ENCODE measurements at places on chromosomes 6 and 20. TPM values are rescaled to one million over a fixed set of nuclear protein-coding genes. Genes with fewer than 3 reads are reported as not detected.

- no peak for DNase-seq
Observed at GRCh38 chr6:136521427-136521826, 28.8 kb downstream of the MAP7 start.

DNA sequence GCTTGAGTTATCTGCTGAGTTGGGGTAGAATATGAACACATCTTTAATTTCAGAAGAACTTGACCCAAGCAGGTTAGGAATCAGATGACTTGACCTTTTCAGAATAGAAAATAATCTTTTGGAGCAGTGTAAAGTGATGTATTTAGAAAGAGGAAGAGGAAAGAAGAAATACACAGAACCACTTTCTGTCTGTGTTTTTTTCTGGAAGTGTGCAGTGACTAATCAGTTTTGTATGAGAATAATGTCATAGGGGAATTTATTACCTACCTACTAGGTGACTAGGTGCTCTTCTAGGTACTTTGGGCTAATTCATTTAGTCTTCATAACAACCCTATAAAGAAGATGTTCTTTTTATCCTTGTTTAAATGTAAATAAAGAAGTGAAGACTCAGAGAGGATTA, 3.0 kb downstream of the PPP1R14C start:
- DNase-seq = no peak

GRCh38 chr6:4405621-4406212, 270.3 kb upstream of the ECI2 start:
- DNase-seq = no peak

DNA sequence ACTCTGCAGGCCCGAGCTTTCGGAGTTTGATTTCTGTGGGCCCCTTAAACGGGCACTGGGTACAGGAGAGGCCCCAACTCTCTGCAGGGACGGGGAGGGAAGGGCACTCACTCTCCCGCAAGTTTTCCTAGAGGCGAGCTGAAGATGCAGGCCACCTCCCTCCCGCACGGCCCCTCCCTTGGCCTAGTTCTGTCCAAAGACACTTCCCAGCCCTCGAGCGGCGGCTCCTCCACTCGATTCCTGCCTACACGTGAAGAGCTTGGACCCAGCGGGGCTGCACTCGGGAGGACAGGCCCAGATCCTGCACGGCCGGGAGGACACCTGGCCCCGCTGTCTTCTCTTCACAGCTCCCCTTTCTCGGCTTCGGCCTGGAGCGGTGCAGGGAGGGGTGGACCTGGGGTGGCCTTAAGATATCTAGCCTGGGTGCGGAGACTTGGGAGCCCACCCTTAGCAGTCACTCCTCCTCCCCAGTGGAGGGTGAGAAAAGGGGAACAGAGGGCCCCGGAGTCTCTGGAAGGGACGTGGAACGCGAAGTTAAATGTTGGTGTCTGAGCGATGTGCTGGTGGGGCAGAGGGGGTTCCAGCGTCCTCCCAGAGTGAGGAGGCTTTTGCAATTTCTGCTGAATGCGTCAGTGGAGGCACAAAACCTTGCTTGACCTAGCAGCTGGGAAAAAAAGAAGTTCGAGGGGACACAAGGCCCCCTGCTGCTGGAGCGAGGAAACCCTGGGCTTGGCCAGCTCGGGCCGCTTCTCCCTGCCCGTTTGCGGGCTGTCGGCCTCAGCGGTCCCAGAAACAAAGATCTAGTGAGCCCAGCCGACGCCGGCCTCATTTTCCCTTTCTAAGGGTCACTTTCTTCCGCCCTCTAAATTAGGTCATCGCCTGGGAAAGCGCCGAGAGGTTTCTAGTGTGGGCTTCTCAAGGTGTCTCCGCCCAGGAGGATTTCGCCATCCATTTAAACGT, 4.9 kb downstream of the OLIG3 start:
- DNase-seq = no peak

- no peak for DNase-seq
Observed at GRCh38 chr6:163446549-163446948, 32.0 kb downstream of the QKI start.

DNA sequence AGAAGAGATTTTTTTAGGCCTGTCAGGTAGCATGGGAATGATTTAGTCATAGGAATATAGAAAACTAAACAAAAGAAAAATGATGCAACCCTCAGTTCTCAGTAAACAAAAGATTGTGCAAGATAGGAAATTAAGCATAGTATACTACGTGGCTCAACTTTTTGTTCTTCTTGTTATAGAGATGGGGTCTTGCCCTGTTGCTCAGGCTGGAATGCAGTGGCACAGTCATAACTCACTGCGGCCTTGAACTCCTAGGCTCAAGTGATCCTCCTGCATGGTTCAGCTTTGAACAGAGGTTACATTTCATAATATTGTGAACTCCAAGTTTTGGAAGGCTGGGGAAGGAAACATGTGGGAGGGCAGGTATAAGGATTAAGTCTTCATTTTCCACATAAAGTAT, 28.5 kb downstream of the SLX4IP start:
- no peak for DNase-seq

DNA sequence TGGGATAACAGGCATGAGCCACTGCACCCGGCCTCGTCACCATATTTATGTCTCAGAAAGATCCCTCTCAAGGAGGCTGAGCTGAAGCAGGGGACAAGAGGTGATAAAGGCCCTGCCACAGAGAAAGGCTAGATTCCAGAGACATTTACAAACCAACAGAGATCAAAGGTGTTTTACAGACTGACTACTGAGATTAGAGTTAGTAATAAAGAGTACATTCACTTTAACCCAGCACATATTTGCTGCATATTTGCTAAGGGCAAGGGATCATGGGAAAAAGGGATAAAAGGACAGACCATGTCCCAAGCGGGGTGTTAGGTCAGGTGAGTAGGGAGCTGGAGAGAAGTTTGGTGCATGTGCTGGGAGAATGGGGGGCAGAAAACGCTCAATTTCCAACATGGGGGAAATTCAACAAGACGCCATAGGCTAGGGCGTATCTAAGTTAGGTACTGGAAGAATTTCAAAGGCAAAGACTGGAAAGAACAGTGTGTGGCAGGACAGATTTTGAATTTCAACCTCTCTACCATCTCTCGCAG, 43.8 kb upstream of the SEC63 start:
- no peak for DNase-seq

DNA sequence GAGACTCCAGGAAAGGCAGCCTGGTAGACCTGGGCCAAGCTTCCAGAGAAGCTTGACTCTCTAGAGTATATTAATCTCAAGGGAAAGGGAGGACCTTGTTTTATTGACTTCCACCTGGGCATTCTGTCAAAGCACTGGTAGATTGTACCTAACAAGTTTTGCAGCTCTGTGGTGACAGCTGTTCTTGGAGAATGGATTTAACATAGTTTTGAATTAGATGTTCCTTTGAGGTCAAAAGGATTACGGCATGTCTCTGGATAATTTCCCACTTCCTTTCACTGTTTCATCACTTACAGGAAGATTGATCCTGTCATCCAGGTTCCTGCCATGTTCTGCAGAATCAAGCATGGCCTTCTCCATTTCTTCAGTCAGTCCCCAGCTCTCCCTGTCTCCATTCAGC, 246.0 kb downstream of the PHACTR1 start:
- DNase-seq = peak; percentile 30

DNA sequence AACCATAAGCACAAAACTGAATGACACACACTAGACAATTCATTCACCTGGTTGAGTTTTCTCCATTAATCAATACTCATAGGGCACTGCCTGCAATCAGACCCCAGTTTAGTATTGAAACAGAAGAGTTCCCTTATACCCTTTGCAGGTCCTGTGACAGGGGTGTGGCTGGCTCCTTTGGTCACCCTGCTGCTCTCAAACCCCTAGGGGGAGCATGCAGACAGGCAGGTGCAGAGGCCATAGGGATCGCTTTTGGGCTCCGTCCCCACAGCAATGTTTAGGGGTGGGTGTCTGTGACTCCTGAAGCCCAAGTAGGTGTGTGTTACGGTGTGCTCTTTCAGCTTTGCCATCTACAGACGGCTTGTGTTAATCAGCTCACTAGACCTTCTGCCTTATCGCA, 210.4 kb downstream of the CENPW start:
- no peak for DNase-seq

DNA sequence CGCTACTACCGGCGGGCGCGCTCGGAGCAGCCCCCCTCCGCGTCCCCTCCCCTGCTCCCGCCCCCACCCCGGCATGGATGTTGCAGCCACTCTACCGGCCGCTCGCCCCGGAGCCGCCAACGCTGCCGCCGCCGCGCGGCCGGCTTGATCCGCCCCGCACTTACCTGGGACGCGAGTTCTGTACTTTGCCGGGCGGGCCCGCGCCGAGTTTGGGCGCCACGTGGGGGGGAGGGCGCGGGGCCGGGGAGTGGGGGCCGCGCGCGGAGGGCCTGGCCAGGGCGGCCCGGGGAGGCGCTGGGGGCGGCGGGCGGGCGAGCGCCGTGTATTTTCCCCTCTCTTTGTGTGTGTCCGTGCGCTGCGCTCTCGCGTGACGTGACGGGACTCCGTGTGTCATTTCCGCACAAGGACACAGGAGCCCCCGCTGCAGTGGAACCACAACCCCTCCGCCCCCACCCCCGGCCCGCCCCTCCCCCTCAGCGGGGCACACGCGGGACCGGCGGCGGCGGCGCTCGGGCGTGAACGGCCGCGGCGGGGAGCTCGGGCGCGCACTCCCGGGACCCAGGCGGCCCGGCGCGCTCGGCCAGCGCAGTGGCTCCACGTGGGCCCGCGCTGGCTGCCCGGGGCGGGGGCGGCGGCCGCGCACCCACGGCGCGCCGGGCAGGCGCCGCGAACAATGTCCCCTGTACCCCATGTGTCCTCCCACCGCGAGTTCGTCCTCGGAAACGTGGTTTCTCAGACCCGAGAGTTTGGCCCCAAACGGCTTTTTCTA, at the start of gene BEND3:
Gene BEND3, minus strand, starts transcription at position 590 of the 769 bp plus-strand sequence. CDS start 16,230 bp downstream, outside the sequence.
- DNase-seq = peak; percentile 42

GRCh38 chr20:59976156-59976782, 18.0 kb downstream of the CDH26 start:
- DNase-seq = no peak

- DNase-seq = no peak
Observed at GRCh38 chr20:364905-365794, 15.4 kb upstream of the TRIB3 start.

DNA sequence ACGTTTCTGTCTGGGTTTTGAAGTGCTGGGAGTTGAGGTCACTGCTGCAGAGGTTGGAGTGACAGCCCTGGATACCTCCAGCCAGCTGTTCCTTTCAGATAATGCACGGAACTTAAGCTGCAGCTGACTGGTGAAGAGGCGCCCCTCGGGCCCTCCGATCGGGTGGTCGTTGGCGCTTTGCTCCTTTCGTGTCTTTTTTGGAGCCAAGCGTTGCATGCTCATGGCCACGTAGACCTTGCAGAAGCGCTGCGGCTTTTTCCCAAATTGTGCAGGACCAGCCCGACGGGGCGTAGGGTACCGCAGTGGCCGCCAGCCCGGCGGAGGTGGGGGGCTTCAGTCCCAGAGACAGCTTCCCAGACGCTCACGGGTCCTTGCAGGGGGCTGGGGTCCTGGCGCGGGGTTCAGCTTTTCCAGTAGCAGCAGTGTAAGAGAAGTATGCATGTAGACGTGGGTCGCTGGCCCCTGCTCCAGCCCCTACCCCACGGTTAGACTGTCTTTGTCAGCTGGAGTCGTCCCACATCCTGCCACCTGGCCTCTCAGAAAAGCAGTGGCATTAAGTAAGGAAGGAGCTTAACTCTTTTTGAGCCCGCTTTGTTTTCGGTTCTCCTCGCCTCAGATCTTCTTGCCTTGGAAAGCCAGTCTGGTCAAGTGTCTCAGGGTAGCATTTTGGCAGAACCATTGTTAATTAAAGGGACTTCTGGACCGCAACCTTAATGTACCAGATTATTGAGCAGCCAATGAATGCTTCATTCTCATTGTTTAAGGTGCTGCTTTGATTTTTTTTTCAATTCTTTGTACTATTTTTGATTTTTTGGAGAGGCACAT, 838 bp downstream of the TNFAIP3 start:
- DNase-seq = peak; percentile 38

GRCh38 chr6:10643201-10643651, 51.2 kb downstream of the C6orf52 start:
- DNase-seq = no peak

DNA sequence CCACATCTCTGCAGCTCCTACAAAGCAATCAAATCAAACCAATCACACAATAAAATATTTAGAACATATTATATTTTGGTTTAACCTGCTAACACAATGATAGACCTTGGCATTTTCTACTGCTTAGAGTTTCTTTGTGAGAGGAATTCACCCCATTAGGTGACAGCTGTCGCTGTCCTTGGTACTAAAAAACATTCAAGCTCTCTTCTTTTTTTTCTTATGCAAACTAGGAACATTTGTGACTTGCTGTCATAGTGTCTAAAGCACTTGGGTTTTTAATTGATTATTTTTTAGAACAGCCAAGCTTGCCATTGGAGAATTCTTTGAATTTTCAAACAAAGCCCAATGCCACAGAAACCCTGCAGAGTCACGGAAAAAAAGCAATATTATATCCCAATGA, 46.4 kb downstream of the CNR1 start:
- DNase-seq = no peak

DNA sequence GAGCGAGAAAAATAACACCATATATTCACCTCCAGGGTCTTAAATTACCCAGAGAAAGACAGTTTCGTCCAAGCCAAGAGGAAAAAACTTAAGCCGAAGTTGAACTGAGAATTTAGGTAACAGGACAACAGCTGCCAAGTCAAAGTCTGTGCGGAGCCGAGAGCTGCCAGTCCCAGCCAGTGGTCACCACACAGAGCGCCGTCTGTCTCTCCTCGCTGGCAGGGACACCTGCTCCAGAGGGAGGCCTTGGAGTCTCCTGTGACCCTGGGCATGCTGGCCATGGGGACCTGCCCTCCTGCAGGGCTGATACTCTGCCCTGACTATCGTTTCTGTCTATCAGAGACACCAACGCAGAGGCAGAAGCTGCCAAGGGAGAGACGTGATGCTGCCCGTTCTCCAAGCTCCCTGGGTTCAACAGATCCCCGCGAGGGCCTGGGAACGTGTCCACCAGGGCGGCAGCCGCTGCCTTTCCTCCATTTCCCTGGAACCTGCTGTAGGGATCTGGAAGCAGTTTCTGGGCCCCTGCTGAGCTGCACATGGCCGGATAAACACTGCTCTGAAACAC, 341.3 kb downstream of the SMOC2 start:
- DNase-seq = no peak

- no peak for DNase-seq
Observed at GRCh38 chr6:35321091-35321490, 21.3 kb upstream of the PPARD start.

The ABHD16B gene
- not detected for total RNA-seq

The LCA5 gene
- 2.6 TPM for total RNA-seq

The FHL5 gene
- 9.6 TPM for total RNA-seq

The C20orf202 gene
- total RNA-seq = not detected

The FOXC1 gene
- 2.0 TPM for total RNA-seq

The GCM1 gene
- total RNA-seq = not detected

The GHRH gene
- total RNA-seq = not detected

The MUC22 gene
- total RNA-seq = not detected

The TP53TG5 gene
- total RNA-seq = not detected

The GLO1 gene
- total RNA-seq = 42.3 TPM
